D721Med (cell line): ENCODE measurements at places on chromosomes 4 and X.

DNA sequence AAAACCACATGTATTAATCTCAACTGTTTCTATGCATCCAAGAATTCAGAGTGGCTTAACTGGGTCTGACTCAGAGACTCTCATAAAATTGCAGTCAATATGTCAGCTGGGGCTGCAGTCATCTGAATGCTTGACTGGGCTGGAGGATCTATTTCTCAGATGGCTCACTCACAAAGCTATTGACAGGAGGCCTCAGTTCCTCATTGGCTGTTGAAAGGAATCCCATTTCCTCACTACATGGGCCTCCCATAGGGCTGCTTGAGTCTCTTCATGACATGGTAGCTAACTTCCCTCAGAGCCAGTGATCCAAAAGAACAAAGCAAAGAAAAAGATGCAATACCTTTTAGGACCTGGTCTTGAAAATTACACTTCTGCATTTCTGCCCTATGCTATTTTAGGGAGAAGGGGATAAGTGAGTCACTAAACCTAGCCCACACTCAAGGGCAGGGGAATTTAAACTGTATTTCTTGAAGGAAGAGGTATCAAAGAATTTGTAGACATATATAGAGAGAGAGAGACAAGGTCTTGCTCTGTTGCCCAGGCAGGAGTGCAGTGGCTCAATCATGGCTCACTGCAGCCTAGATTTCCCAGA, 9.8 kb downstream of the SCFD2 start:
- DNase-seq, result no peak

DNA sequence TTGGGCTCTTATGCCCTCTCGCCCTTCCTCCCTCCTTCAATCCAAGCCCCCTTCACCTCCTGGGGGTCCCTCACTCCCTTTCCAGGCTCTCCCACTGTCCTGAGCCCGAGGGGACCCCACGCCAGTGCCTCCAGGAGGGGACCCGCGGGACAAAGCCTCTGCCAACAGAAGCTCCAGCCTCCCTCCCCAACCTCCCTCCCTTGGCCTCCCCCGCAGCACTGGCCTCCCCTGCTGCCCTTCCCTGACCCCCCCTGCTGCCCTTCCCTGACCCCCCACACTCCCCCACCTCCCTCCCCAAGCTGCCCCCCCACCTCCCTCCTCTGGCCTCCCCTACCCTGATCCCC, 71.0 kb upstream of the MXD4 start:
- no peak for DNase-seq

- DNase-seq, result no peak
These were observed 1.6 kb downstream of the EMCN start for GRCh38 chr4:100516225-100516624.

DNA sequence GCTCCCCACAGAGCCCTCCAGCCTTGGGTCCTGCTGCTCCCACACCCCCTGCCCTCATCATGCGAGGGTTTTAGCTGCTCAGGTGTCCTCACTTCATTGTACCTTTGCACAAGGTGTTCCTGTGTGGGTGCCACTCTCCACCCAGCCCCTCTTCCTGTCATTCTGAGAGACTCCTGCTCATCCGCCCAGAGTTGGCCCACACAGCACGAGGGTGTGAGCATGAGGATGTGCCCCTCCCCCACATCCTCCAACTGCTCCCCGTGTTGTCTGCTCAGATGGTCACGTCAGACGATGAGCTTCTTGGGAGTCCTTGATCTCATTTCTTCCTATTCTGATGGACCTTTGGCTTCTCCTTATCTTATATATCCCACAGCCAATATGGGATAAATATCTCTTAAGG, 53.2 kb downstream of the HTT-AS start:
- DNase-seq, result no peak

DNA sequence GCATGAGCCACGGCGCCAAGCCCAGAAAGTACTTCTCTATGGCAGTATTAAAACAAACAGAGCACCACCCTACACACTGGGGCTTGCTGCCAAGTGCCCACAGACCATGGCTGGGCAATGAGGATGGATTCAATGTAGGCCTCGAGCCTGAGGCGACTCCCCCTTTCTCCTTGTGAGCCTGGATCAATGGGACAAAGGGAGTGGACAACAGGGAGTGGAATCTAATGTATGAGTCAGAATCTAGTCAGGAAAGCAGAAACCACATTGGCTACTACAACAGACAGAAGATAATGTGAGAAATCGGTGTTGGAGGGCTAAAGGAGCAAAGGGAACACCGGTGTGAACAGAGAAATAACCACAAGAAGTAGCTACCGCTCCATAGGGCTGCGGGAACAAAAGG, 37.7 kb upstream of the OCIAD2 start:
- no peak for DNase-seq

GRCh38 chrX:112512509-112512908, 167.2 kb downstream of the LHFPL1 start:
- DNase-seq, result no peak

GRCh38 chr4:89653012-89653411, 183.9 kb downstream of the SNCA start:
- no peak for DNase-seq

- DNase-seq, result no peak
These were observed 6.4 kb downstream of the PITX2 start for GRCh38 chr4:110616238-110617074.

GRCh38 chr4:168152837-168153500, 60.6 kb downstream of the ANXA10 start:
- DNase-seq, result no peak

DNA sequence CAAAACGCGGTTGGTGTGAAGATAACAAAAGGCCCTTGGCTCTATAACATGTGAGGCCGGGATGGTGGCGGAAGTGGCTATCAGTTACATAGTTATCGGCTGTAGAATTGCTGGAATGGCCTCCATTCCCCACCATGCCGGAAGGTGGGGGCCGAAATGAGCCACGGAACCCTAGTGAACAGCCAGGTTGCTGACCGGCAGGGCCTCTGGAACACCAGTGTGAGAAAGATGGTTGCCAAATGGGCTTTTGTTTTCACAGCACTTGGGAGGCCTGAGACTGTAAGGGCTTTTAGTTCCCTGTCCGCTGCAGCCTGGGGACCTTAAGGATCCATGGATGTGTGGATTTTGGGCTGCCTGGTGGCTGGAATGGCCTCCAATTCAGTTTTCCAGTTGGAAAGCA, 23.3 kb upstream of the ARX start:
- no peak for DNase-seq

DNA sequence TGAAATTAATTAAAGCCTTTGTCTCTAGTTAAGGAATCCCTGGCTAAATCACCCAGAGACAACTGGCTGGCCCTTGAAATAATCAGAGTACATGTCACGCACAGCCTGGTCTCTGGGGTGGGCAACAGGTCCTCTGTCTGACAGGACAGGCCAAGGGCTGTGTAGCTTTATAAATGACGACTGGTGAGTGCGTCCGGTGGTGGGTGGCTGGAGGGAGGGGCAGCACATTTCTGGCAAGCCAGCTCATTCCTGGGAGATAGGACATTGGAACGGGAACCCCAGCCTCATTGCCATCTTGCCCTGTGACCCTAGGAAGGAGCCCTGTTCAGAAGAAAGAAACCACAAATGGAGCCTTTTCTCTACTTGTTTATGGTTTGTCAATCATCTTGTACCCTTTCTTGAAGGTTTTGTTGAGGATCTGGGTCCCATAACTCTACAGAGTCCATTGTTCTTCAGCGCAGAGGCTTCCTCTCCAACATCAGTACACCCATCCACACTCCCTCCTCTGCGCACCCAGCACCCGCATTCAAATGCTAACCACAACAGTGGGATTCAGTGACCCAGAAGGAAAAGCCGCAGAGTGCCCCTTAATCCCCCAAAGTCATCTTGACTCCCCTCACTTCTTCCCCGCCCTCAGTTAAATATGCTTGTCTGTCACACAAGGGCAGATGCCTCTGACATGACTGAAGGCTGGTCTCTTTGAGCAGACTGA, 368.1 kb downstream of the UNC5C start:
- DNase-seq, result no peak

GRCh38 chr4:25700661-25701060, 45.0 kb downstream of the SLC34A2 start:
- no peak for DNase-seq

GRCh38 chr4:68951078-68951805, at the start of gene UGT2A3:
Gene UGT2A3 (minus strand): TSS chr4:68951804. CDS start chr4:68951760, 44 bp downstream.
- no peak for DNase-seq

DNA sequence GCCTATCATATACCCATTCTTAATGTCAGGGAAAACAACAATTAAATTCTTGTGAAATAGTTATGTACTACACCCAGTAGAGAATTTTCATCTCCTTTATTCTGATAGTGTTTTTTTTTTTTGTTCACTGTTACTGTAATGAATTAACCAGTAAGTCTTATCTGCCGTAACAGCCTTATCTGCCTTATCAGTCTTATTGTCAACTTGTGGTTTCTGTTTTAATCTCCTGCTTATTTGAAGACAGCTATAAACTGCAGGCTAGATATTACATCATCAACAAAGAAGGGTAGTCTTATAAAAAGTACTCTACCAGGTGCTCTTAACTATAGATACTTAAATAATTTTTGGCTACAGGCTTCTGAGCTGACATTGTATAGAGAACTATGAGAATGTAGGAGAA, 79.5 kb downstream of the MAGEB5 start:
- no peak for DNase-seq

DNA sequence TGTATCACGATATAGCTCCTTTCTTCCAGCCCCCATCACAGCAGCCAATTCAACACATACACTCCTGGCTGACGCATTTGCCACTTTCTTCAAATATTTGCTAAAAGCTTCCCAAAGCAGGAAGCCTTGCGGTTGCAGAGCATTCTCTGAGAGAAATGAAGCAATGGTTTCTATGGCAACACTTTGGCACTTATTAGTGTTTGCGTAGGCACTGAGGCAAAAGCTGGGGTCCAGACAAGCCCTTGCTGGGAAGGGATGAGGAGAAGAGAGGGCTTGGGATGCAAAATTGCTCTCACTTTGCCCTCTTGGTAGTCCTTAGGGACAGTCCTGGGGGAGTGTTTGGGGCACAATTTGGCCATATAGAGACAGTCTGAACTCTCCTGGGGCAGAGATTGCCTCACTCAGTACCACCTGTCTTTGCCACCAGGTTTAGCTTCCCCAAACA, 55.0 kb upstream of the PAK3 start:
- no peak for DNase-seq

GRCh38 chr4:84920617-84921016, 45.9 kb downstream of the WDFY3 start:
- no peak for DNase-seq

- no peak for DNase-seq
These were observed 404.4 kb downstream of the TLL1 start for GRCh38 chr4:166277401-166277800.

DNA sequence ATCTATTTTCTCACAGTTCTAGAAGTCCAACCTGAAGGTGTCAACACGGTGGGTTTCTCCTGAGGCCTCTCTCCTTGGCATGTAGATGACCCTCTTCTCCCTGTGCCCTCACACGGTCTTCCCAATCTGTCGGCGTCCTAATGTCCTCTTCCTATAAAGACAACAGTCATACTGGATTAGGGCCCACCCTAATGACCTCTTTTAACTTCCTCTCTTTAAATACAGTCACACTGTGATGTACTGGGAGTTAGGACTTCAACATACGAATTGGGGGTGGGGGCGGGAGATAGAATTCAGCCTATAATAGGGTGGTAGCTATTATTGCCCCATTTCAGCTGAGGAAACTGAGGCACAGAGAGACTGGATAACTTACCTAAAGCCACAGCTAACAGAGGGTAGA, 70.2 kb downstream of the SMIM20 start:
- no peak for DNase-seq

- DNase-seq, result no peak
These were observed 258.1 kb upstream of the AGTR2 start for GRCh38 chrX:115912372-115912897.

DNA sequence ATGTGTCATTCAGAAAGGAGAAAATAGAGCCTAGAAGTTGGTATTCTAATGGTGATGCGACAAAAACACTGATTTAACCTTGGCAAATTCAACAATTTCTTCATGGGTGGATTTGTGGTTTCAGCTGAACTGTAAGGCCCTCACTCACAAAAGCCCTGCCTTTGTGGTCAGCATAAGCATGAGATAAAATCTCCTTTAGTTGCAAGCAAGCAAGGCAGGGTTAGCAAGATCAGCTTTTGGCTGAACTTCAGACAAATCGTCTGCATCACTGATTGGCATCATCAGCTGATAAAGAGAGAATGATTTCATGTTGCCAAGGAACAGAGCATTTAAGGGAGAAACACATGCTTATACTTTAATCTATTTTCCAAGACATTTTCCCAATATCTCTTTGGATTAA, 2582.2 kb downstream of the PCDH7 start:
- DNase-seq, result no peak

- no peak for DNase-seq
These were observed 5.2 kb downstream of the NKX3-2 start for GRCh38 chr4:13539047-13539618.

DNA sequence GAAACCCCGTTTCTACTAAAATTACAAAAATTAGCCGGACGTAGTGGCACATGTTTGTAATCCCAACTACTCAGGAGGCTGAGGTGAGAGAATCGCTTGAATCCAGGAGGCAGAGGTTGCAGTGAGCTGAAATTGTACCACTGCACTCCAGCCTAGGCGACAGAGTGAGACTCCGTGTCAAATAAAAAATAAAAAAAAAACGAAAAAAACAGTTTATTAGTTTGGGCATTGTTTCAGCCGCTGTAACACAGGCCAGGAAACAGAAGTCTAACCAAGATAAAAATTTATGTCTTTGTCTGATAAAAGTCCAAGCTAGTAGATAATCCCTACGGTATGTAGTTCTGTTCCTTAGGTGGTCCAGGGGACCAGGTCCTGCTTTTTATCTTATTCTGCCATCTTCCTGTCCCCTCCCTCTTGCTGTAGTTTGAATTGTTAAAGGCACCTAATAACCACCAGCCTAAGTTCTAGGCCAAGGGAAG, 21.4 kb downstream of the USO1 start:
- no peak for DNase-seq
